Fibroblast of skin of left quadriceps (primary cell): ENCODE measurements at places on chromosomes 11 and 22.

DNA sequence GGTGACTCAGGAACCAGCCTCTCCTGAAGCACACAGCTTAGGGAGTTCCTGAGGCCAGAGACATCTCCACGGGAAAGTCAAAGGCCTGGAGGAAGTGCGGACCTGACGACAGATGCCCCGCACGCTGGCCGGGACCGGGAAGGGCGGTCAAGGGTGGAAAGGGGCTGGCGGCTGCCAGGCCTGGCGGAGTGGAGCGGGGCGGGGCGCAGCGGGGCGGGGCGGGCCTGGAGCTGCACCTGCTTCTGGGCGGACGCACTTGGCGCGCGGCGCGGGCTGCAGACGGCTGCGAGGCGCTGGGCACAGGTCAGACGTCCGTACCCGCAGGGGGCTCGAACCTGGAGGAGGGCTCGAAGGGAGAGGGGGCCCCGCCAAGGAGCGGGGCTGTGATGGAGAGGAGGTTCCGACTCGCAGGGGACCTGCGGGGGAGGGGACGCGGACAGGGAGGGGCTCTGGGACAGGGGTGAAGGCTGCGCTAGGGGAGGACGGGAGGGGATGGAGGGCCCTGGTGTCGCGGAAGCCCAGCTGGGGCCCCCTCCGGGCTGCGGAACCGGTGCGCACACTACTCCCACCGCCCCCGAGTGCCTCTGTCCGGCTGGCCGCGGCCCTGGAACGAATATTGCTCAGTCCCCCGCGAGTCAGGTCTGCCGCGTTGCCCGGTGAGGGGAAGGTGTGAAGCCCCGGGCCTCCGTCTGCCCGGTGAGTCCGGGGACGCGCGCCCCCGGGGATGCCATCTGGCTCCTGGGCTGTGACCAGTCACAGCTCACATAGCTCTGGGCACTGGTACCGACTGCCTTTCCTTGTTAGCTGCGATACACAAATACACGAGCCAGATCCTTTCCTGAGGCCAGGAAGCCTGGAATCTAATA lies at the start of gene TMEM45B:
Gene TMEM45B, plus strand, starts transcription at position 253 of the 866 bp plus-strand sequence. CDS start 36,635 bp downstream, outside the sequence.
- DNase-seq = no peak

- no peak for DNase-seq
These were observed 1098.6 kb upstream of the CCDC90B start for GRCh38 chr11:84384731-84385130.

DNA sequence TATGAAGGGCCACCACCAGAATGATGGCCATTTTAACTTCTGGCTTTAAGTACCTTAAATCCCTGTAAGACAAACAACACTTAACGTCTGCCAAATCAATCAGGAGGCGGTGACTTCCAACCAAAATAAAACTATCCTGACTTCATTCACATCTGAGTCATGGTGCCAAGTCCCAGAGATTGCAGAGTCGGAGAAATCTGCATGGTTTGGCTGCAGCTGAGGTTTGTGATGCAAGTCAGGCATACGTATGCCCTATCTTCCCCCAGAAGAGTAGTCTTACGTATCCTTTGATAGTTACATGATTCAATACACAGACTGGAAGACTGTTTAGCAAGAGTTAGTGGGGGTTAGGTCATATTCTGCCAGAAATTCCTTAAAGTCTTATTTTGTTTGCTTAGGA lies 1.7 kb upstream of the GAB2 start:
- DNase-seq = peak; percentile 91

DNA sequence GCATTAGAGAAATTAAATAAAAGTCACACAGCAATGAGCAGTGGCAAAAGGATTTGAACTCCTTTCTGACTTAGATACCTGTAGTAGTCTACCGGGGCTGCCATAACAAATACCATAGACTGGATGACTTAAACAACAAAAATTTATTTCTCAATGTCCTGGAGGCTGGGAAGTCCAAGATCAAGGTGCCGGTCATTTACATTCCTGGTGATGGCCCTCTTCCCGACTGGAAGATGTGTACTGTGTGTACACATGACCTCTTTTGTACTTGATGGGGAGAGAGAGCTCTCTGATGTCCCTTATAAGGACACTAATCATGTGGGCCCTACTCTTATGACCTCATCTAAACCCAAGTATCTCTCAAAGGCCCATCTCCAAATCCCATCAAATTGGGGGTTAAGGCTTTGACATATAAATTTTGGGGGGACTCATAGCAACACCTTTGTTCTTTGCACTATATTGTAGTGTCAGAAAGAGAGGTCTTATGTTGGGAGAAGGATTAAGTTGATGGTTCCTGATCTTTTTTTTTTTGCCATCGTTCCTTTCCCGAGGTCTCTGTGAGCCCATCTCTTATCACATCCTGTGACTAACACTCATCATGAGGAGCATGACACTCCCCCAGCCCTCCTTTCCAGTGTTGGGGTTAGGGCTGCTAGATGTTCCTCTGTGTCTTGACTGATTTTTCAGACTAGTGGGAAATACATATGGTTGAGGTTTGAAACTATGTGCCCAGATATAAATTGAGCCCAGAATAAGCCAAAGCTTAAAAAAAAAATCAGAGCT lies 104.3 kb downstream of the TRAF6 start:
- no peak for DNase-seq

GRCh38 chr22:48603621-48604320 lies 1223.9 kb downstream of the BRD1 start:
- DNase-seq = no peak

DNA sequence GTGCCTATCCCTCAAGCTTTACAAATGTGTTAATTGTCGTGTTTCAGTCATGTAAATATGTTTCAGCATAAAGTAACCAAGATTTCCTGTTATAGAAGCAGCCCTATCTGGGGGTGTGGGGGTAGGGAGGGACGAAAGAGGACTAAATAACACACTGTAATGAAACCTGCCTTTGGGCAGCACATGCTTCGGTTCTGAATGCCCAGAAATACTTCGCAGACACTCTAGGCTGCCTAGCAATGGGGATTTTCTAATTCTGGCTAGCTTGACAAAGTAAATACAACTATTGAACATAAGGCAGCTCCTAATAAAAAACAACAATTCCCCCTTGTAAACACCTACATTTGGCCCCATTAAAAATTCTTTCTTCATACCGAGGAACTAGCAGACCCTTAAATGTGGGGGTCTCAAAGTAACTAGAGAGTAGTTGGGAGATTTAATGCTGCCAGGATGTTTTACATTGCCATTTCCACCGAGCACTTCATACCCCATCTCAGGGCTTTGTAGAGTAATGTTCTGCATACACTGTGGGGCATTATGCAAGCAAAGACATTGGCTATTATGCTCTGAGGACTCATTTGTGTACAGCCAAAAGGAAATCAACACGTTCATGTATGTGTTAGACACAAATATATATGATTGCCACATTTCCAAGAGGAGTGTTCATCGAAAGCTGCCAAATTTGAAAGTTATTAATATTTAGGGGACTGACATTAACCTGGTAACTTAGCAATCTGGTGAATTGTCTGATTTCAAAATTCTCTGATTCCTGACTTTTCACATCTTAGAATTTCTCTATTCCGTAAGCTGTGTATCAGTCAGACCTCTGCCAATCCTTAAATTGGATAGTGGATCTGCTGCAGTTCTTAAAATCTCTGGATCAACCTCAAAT lies 42.1 kb downstream of the PAX6 start:
- DNase-seq = no peak

DNA sequence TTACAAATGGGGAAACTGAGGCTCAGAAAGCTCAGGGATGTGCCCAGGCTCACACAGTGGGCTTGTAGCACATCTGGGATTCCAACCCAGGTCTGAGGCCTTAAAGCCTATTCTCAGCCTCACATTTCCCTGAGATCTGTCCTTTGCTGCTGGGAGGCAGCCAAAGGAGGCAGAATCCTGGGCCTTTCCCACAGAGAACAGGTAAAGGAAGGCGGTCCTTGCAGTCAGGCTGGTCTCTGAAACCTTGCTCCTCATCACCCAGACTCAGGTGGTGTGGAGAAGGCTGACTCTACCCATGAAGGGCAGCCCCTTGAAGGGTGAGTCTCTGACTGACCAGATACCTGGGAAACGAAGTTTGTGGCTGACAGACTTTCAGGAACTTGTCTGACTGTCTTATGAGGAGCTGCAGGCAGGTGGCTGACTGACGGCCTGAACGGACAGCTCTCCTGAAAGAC lies 7.8 kb downstream of the SLCO2B1 start:
- DNase-seq = no peak

DNA sequence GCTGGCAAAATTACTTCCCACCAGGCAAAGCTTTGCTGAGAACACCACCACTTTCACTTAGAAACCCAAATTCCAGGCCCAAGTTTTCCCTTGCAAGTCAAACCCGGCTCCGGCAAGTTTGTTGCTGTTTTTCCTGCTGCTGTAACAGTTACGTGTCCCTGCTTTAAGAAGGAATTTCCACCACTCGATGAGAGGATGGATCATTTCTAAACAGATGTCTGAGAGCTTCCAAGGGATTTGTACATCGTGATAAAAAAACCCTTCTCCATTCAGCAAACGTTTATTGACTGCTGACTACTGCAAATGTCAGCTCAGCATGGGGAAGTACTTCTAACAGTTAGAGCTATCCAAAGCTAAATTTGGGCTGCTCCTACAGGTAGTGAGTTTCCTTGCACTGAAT lies 19.7 kb downstream of the P2RX3 start:
- DNase-seq = no peak

GRCh38 chr11:128415539-128415938 lies 171.8 kb downstream of the ETS1 start:
- no peak for DNase-seq

DNA sequence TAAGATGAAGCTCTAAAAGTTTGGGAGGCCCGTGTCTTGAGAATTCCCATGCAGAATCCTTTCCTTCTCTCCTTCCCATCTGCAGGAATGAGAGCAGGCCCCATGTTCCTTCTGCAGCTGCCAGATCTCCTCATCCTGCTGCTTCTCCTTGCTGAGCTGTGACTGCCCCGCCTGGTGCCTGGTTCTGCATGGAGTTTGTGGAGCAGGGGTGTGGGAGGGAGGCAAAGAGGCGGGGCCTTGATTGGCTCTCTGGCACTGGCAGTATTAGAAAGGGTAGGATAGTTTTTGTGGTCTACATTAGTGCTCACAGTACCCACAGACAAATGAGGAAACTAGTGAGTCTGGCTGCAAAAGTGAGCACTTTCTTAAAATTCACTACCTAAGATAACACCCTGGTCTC lies 91.1 kb upstream of the CLPB start:
- DNase-seq = no peak

DNA sequence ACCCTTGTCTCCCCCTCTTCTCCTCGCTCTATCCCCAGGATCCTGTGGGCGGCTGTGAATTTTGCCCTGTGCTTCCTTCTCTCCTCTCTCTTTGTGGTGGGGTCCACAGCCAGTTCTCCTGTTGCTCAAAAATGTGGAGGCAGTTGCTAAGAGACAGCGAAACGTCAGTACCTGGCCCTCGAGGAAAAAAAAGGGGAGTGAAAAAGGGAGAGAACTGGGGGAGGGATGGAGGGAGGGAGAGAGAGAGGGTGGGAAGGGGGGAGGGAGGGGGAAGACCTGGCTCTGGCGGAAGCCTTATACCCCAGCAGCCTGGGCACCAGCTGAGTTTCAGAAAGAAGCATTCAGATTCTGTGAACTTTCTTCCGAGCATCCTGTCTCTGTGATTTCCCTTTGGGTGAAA lies 2.1 kb upstream of the LRRC55 start:
- DNase-seq = no peak

DNA sequence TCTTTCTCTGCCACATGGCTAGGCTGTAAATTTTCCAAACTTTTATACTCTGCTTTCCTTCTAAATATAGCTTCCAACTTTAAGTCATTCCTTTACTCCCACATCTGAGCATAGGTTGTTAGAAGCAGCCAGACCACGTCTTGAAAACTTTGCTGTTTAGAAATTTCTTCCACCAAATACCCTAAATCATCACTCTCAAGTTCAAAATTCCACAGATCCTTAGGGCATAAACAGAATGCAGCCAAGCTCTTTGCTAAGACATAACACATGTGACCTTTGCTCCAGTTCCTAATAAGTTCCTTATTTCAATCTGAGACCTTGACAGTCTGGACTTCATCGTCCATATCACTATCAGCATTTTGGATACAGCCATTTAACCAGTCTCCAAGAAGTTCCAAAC lies 749.9 kb downstream of the METTL15 start:
- no peak for DNase-seq

DNA sequence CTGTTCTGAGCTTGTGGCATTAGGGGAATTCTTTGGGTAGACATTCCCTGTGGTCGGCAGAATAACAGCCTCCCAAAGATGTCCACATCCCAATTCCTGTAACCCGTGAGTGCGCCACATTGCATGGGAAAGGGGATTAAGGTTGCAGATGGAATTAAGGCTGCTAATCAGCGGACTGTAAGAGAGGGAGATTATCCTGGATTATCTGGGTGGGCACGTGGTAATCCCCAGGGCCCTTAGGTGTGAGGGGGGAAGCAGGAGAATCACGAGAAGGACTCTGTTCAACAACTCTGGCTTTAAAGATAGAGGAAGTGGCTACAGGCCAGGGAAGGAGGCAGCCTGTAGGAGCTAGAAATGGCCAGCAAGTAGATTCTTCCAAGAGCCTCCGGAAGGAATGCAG lies 16.0 kb downstream of the CACNG2 start:
- no peak for DNase-seq

DNA sequence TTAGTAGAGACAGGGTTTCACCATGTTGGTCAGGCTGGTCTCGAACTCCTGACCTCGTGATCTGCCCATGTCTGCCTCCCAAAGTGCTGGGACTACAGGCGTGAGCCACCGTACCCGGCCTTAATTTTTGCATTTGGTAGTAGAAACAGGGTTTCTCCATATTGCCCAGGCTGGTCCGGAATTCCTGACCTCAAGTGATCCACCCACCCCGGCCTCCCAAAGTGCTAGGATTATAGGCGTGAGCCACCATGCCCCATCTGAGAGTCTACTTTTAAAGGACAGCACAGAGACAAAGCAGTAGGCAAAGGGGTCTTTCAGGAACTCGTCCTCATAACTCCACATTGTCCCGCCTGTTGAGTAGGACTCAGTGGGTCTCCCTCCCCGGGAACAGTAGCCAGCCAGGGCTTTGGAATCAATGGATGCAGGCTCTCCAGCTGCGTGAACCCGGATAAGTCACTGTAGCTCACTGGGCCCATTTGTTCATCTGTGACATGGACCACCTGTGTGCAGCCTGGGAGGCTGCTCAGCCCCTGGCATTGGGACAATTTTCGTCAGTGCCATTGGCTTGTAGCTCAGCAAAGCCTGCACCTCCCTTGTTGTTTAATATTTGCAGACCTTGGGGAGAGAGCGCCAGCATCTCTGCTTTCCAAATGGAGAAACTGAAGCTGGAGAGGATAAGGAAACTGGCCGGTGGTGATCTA lies 86.1 kb downstream of the ARHGAP8 start:
- no peak for DNase-seq

DNA sequence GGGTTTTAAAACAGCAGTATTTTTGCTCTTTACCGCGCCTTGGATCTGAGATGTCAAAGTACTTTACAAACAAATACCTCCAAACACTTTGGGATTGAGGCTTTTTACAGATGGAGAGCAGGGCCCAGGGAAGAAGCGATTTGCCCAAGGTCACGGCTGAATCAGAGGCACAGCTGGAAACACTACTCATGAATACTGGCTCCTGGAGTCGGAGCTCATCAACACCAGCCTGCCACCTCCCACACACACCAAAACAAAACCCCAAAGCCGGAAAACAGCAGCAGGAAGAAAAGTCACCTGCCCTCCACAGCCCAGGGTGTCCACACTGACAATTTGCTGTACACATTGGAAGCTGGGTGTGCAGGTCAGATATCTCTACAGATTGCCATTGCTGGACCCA lies 339.4 kb downstream of the CADM1 start:
- no peak for DNase-seq

GRCh38 chr11:119375337-119376196 lies 5.9 kb downstream of the USP2 start:
- DNase-seq = no peak

- DNase-seq = peak; percentile 76
These were observed at the start of gene PRR5 for GRCh38 chr22:44701824-44702478. PRR5 (plus strand) TSS chr22:44702204; CDS start chr22:44702475, 271 bp downstream.

GRCh38 chr11:6110011-6110410 lies 2.5 kb downstream of the OR56B4 start:
- no peak for DNase-seq
